ENCODE measurements at places on chromosomes 11 and 22.

- DNase-seq, result no peak
Observed at GRCh38 chr11:3143136-3143880, 21.8 kb downstream of the OSBPL5 start.

GRCh38 chr11:112106070-112106469, 19.4 kb downstream of the SDHD start:
- DNase-seq, result no peak

DNA sequence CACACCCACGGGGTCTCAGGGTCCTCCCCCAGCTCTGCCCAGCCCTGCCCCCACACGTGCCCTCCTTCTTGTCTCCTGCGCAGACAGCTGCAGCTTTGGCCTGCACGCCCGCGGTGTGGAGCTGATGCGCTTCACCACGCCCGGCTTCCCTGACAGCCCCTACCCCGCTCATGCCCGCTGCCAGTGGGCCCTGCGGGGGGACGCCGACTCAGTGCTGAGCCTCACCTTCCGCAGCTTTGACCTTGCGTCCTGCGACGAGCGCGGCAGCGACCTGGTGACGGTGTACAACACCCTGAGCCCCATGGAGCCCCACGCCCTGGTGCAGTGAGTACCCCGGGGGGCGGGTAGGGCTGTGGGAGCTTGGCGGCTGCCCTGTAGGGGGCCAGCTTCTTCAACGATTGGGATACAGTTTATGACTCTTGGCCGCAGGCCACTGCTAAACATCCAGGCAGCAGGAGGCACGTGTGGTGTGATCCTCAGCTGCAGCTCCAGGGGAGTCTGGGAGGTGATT, 30.8 kb downstream of the ST14 start:
- DNase-seq, result no peak

DNA sequence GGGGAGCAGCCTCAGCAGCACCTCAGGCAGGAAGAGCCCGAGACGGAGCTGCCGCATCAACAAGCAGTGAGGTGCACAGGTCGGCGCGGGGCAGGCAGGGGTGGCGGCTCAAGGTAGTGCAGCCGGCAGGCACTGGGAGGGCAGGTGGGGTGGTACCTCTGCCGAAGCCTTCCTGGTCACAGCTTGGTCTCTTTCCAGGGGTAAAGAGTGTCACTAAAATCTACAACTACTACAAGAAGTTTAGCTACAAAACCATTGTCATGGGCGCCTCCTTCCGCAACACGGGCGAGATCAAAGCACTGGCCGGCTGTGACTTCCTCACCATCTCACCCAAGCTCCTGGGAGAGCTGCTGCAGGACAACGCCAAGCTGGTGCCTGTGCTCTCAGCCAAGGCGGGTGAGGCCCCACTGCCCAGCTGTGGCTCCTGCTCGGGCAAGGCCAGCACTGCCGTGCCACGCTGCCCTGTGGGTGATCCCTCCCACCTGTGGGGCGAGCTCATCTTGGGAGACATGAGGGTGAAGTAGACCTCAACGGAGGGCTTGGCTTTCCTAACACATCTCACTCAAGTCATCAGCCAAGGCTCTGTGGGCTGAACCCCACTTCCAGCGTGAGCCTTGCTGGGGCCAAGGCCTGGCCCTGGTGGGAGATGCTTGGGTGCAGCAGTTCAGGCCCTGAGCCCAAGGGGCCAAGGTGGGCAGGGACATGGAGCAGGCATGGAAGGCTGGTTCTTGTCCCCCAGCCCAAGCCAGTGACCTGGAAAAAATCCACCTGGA, 13.6 kb downstream of the GATD1 start:
- DNase-seq, result no peak

- no peak for DNase-seq
Observed at GRCh38 chr11:25777343-25777742, 554.6 kb upstream of the ANO3 start.

DNA sequence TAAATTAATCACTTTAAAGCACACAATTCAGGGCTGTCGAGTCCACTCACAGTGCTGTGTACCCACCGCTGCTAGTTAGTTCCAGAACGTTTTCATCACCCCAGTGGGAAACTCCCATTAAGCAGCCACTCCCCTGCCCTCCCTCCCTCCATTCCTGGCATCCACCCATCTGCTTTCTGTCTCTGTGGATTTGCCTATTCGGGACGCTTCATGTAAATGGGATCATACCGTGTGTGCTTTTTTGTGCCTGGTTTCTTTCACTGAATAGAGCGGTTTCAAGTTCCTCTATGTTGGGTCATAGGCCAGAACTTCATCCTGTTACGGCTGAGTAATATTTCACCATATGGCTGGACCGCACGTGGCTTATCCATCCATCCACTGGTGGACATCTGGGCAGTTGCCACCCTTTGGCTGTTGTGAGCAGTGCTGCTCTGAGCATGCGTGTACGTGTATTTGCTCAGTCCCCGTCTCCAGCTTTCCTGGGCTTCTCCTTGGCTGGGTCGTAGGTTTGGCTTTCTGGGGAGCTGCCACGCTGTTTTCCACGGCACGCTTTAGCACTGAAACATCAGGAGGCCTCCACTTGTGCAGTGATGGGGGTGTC, 30.1 kb downstream of the ARHGAP8 start:
- DNase-seq, result peak; percentile 8

DNA sequence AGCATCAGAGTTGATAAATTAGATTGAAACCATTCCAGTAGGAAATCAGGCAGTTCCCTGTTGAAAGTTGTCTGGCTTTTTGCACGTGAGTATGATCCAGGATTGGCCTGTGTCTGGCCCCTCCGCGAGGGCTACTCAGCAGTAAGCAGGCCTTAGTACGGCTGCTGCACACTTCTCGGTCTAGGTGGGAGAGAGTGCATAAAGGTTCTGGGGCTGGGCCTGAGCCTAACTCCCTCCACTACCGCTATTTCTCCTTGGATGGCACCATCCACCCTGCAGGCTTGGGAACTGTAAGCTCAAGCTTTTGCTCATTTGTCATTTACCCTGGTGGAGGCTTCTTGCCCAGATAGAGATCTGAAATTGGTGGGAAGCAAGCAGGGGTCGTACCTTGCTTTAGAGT, 22.0 kb downstream of the TUB start:
- DNase-seq, result no peak

GRCh38 chr11:1497600-1497999, 11.0 kb upstream of the MOB2 start:
- no peak for DNase-seq

- no peak for DNase-seq
Observed at GRCh38 chr11:12160680-12161079, 50.3 kb downstream of the MICAL2 start.

GRCh38 chr11:23078289-23078971, 218.2 kb upstream of the CCDC179 start:
- no peak for DNase-seq

- no peak for DNase-seq
Observed at GRCh38 chr22:20088263-20088648, 8.2 kb downstream of the DGCR8 start.

DNA sequence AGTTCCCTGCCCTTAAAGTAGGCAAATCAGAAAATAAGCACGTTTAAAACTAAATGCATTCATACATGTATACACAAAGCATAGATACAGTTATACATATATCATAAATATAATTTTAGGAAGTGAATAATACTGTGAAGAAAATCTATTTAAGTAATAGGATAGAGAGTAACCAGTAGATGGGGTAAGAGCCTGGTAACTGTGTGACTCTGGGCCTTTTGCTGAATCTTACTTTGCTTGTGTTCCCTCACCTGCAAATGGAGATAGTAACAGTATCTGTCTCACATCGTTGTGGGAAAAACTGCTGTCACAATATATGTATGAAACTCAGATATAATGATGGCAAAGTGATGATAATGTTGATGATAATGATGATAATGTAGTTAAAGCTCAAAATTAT, 29.9 kb downstream of the MS4A2 start:
- DNase-seq, result no peak

GRCh38 chr11:78740199-78741071, 165.8 kb upstream of the NARS2 start:
- DNase-seq, result no peak

GRCh38 chr11:76613901-76614300, 56.6 kb downstream of the LRRC32 start:
- no peak for DNase-seq

- no peak for DNase-seq
Observed at GRCh38 chr11:84906995-84907394, 720.1 kb downstream of the DLG2 start.

- peak; percentile 14 for DNase-seq
Observed at GRCh38 chr11:16993495-16993894, 20.7 kb downstream of the PLEKHA7 start.

GRCh38 chr22:44541671-44542319, 43.8 kb upstream of the RTL6 start:
- no peak for DNase-seq

DNA sequence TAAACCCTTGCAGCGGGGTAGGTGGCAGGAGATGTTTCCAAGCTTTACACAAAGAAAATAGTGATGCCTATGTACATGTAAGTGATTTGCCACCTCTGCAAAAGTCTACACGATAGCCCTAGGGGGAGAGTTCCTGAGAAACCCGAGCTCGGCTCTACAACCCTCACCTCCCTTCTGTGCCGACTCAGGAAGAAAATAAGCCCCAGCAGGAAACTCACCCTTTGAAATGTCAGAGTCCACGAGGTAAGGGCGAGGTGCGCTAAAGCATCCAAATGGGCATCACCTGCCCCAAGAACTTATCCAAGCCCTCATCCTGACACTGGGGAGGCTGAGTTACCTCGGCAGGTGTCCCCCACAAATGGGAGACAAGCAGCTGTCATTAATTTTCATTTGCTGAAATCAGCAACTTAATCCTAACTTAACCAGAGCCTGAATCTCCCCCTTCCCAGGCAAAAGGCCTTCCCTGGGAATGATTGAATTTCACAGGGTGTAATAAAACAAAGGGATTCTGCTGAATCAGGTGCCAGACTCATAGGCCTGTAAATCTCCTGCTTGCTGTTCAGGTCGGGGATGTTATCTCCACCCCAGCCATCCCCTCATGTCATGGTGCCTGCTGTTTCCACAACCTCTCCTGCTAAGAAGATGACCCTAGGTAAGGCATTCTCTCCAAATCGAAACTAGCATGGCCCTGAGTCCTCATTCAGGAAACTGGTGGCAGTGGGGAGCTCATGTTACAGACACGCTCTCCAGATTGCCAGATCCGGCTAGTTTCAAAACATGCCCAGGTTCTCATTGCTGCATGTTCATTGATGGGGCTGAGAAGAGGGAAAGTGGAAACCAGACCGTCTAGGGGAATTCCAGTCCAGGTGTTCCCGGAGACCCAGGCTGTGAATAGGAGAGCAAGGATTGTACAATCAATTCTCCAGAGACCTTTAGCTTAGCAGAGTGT, 105.3 kb upstream of the KIRREL3 start:
- DNase-seq, result no peak

GRCh38 chr11:69131644-69132300, 24.0 kb upstream of the SMIM38 start:
- DNase-seq, result peak; percentile 29

- DNase-seq, result peak; percentile 72
Observed at GRCh38 chr22:50190941-50191741, 5.4 kb downstream of the TRABD start.

DNA sequence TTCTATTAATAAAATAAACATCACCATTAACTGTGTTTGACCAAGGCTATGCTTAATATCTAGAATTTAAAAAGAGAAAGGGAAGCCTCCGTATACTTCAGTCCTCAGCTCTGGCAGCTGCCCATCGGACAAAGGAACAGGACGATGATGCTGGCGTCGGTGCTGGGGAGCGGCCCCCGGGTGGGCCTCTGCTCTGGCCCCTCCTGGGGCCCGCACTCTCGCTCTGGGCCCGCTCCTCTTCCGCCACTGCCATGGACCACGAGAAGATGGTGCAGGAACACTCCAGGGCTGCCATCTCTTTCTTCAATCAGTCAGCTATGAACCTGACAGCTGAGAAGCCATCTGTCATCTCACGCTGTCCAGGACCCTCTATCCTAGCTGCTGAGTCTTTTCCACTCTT, 25.3 kb downstream of the PDHX start:
- no peak for DNase-seq

DNA sequence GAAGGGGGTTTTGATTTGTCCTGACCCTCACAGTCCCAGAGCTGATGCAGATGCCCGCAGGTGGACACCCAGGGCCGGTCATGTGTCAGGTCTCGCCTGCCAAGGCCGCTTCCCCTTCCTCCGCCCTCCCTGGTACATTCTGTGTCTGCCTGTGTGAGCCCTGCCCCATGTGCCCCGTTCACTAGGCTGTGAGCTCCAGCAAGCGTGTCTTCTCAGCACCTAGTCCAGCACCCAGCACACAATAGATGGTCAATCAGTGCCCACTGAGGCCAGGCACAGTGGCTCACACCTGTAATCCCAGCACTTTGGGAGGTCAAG, 29.9 kb upstream of the PPARA start:
- DNase-seq, result no peak

GRCh38 chr22:34761111-34761510, 304.8 kb upstream of the ISX start:
- DNase-seq, result no peak

GRCh38 chr11:126334659-126335462, 20.6 kb upstream of the ST3GAL4 start:
- no peak for DNase-seq

- no peak for DNase-seq
Observed at GRCh38 chr11:569158-569885, 6.9 kb upstream of the PHRF1 start.

DNA sequence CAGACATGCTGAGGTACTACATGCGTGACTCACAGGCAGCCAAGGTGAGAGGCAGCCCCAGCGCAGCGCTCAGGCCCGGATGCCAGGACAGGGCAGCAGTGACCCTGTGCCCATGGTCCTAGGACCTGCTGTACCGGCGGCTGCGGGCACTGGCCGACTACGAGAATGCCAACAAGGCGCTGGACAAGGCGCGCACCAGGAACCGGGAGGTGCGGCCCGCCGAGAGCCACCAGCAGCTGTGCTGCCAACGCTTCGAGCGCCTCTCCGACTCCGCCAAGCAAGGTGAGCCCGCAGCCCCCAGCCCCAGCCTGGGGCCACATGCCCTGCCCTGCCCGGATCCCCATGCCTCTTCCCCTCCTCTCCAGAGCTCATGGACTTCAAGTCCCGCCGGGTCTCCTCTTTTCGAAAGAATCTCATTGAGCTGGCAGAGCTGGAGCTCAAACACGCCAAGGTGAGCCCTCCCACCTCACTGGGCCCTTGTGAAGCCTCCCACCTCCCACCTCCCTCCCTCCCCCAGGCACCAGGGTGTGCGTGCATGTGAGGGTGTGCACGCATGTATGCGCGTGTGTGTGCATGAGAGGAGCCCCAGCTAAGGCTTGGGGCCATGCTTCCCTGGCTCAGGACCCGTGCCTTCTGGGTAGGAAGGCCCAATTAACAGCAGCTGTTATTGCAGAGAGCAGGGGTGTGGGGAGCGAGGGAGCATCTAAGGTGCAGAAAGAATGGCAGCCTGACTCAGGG, 5.3 kb downstream of the CFL1 start:
- no peak for DNase-seq

DNA sequence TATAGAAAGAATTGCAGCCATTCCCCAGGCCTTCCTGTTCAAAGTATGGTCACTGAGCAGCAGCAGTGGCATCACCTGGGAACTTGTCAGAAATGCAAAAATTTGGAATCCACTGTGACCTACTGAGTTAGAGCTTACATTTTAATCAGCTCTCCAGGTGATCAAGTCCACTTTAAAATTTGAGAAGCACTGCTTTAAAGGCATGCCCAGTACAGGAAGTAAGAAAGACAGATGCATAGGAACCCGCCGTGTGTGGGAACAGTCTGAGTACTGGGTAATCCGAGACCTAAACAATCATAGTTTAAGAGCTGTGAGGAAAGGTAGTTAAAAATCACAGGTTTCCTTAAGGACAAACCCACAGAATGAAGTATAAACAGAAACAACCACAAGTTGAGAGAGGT, 462.4 kb downstream of the RAB38 start:
- DNase-seq, result no peak
